ENCODE measurements at places on chromosomes 12 and 14.

DNA sequence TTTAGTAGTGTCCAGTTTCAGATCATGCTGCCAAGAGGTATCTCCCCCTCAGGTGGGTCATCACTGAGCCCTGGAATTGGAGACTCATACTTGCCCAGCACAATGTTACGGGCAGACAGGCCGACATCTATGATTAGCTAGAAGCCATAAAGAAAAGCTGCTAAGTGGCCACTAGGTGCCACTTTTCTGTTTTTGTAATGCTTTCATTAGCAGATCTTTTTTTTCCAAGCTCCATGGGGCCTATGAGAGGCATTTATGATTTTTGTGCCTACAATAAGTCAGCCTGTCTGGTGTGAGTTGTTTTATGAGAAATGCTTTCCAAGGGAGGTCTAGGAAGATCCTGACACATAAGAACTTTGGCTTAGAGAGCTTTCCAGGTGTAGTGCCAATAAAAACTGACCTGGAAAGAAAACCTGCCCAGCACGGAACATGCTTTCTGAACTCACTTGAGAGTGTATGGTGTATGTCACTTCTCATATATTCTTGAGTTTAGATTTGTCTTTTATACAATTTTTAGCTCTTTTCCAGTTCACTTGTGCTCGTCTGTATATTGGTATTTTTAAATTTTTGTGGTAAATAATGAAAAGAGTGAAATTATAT lies 21.8 kb upstream of the SMCO2 start:
- no peak for DNase-seq

DNA sequence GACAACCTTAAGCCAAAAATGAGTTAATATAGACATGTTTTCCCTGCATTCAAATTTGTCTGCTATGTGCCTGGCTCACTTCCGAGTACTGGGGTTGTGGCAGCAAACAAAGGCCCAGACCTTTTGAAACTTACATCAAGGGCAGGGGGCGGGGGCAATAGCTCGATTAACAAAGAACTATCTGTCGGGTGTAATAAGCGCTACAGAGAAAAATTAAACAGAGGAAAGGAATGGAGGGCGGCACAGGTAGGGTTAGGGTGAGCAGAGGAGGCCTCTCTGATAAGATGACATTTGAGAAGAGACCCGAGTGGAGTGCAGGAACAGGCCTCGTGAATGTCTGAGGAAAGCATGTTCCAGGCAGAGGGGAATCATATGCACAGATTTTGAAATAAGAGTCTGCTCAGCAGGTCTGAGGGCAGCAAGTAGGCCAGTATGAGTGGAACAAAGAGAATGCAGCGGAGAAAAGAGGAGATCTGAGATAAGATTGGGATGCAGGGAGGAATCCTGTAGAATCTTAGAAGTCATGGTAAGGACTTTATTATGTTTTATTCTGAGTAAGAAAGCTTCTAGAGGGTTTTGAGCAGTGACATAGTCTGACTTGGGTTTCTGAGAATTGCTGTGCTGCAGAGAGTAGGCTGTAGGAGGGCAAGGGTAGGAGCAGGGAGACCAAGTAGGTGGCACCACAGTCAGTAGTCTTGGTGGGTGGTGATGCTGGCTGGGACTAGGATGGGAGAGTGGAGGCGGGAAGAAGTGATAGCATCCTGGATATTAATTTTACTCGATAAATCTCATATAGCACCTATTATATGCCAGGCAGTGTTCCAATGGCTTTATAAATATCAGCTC lies 52.6 kb downstream of the BICDL1 start:
- no peak for DNase-seq

GRCh38 chr12:62190689-62191490 lies 69.3 kb upstream of the USP15 start:
- no peak for DNase-seq

GRCh38 chr12:10331642-10332239 lies 24.1 kb downstream of the KLRD1 start:
- no peak for DNase-seq

DNA sequence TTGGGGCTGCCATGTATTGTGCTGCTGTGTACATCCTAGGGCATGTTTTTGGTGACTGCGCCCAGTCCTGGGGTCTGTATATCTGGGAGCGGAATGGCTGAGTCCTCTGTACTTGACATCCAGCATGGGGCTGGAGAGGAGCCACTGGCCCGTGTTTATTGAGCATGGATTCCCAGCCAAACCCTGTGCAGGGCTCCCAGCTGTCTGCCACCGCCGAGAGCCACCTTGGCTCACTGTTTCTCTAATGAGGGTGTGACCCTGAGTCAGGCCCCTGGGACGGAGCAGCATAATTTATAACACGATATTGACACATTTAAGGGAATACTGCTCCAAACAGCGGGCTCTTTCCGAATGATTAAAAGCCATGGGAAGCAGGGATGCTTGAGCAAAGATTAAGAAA lies 211.5 kb upstream of the PWP1 start:
- no peak for DNase-seq

DNA sequence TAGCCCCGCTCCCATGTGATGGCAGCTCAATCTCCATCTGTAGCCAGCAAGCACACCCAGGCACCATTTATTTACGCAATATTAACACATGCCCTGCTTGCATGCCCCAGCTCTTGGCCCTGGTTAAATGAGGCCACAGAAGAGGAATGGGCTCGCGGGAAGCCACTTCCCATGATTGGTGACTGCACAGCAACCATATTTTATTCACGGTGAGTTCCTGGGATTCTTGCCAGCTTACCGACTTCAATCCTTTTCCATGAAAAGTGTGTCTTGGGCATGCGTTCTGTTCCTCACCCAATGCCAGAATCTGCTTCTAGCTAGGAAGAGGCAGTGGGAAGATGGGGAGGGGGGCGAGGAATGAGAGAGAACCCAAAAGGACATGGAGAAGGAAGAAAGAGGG lies 54.7 kb downstream of the PITPNM2 start:
- no peak for DNase-seq

DNA sequence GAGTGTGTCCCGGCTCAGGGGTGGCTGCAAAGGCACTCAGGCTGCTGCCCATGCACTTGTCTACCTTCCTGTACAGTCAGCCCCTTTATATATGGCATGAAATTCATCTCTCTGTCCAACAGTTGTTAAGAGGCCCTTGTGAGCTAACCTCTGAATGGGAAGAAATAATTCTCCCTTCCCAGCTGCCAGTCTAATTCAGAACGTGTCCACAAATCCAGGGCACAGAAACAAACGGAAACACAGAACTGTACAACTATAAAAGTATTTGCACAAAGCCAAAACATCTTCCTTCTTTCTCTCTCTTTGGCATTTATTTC lies 849 bp downstream of the KRT5 start:
- no peak for DNase-seq

DNA sequence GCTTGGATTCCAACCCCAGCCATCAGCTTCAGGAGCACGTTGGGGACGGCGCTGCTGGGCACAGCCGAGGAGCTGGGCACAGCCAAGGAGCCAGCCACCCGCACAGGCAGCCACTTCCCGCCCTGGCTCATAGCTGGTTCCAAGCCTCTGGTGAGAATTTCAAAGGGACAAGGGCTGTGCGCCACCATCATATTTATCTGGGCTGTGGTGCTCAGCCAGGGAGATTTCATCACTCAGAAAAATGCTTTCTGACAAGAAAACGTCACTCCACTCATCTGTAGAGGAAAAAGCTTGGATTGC lies 66.4 kb downstream of the GALNT9 start:
- no peak for DNase-seq

DNA sequence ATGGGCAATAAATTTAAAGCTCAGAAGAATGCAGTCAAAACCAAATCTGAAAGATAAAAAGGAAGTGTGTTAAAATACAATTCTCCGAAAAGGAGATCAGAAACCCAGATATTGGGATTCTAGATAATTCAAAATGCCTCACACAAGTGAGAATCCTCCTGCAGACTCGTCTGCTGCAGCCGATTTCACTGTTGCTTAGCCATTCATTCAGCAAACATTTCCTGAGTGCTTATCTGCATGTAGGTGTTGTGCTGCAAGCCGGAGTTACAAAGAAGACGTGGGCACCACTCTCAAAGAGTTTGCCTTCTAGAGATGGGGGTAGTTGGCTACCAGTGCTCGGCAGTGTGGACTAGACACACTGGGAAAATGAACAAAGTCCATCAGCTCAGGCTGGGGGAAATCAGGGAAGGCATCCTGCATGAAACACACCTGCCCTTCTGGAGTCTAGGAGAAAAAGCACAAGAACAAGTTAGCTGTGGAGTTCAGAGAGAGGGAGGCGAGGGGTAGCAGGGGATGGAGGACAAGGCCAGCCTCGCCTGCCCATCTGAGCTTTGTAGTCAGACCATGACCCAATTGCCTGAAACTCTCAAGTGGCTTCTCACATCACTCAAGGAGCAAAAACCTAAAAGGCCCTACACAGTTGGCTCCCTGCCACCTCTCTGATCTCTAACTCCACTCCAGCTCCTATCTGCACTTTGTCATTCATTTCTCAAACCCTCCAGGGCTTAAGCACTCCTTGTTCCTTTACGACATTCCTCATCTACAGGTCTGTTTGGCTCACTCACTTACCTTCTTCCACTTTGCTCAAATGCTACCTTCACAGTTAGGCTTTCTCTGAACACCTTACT lies 310.0 kb upstream of the DDHD1 start:
- no peak for DNase-seq

GRCh38 chr14:81567302-81567701 lies 33.6 kb upstream of the SEL1L start:
- no peak for DNase-seq

DNA sequence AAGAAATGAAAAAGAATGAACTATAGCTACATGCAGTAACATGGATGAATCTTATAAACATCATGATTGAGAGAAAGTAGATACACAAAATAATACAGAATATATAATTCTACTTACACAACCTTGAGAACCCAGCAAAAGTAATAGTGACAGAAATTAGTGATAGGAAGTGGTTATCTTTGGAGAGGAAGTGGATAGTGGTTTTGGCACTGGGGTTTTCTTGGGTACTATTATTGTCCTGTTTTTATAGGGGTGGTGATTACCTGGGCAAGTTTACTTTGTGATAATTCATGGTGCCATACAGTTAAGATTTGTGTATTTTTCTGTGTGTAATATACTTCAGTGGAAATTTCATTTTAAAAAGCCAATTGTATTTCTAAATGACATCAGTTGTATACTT lies 352.7 kb downstream of the AEBP2 start:
- DNase-seq = no peak

DNA sequence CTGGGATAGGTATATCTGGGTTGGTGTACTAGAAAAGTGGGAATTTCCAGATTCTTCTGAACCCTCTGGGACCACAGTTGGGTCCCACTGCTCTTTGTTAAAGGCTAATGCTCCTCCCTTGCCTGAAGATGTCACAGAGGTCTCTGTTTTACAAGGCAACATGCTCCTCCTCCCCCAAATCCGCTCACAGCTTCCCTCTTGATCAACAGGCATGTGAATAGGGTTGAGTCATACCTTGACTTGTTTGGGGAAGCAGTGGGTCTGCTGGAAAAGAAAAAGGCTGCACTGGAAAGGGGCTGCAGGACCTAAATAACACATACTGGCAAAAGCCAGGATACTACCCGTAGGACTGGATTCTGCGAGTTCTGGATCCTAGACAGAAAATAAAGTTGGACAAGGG lies 165.4 kb upstream of the TMEM260 start:
- no peak for DNase-seq

- no peak for DNase-seq
Observed at GRCh38 chr14:100778951-100779690, 46.8 kb upstream of the MEG3 start.

DNA sequence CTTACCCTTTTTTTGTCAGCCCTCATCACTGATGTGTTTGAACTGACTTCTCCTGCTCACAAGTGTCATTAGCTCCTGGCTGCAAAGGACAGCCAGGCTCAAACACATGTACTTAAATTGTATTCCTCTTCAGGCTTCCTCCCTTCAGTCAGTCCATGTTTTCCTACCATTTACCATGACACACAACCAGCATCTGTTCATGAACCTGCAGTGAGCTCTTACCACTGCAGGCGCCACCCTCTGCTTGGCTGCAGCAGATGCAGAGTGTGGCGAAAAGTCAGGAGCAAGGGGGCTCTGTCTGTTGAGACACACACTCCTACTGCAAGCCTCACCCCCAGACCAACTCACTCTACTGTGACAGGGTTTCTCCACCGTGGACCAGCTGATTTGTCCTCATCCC lies 70.2 kb downstream of the TSPAN11 start:
- DNase-seq = no peak

- no peak for DNase-seq
Observed at GRCh38 chr12:51752234-51752889, 96.2 kb downstream of the FIGNL2 start.

GRCh38 chr12:13362260-13362841 lies 165.8 kb downstream of the EMP1 start:
- no peak for DNase-seq

DNA sequence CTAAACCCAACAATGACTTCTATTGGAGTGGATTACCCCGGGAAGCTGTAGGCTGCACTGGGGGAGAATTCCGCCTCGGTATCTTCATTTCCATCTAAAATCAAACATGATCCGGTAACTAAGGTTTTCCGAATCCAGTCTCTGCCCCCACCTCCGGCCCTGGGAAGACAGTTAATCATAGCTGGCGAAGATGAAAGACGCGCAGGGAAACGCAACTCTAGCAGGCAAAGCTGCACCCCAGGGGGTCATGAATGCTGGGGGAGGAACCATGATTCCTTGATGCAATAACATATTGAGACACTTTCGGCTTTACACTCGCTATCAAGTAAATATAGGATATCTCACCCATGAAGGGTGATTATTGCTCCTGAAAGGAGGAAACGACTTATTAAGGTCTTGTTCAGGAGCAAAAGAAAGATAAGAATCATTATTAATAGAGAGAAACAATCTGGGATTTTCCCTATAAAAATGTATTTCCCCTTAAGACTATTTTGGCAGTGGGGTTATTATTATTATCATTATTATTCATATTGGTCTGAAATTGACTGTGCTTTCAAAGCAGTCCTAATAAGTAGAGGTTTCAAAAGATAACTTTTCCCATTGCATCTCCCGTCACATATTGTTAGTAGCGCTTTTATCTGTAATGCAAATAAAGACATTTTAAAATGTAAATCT lies 614.9 kb downstream of the VRK1 start:
- no peak for DNase-seq

GRCh38 chr12:90301561-90302133 lies 593.0 kb upstream of the ATP2B1 start:
- DNase-seq = no peak
